BJ (cell line): ENCODE measurements at places on chromosomes 13 and 19.

- no peak for DNase-seq
These were observed 34.0 kb downstream of the MTRF1 start for GRCh38 chr13:41229356-41229755.

DNA sequence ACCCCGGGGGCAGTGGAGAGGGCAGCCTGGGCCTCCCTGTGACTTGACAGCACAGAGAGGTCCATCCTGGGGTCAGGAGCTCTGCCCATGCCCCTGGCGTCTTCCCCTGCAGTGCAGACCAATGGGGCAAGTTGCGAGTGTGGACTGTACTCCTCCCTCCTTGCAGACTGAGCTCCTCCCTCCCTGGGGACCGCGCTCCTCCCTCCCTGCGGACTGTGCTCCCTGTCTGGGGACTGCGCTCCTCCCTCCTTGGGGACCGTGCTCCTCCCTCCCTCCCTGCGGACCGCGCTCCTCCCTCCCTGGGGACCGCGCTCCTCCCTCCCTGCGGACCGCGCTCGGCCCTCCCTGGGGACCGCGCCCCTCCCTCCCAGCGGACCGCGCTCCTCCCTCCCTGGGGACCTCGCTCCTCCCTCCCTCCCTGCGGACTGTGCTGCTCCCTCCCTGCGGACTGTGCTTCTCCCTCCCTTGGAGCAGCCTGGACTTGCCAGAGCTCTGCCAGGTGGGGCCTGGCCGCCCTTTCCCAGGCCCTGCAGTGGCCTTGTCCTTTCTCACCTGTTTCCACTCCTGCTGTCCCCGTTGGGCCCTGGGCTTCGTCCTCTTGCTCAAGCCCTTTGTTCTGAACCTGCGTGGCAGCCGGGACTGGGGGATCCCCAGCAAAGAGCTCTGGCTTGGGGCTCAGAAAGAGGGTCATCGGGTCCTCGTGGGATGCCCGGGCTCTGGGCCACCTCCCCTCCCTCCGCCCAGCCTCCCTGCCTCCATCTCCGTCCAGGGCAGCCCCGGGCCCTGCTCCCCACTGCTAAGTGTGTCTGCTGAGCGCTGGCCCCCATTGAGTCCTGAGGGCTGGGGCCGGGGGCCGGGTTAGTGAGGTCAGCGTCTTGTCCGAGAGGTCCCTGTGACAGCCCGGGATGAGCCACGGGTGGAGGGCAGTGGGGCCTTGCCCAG, 6.8 kb downstream of the GAMT start:
- DNase-seq: no peak

- DNase-seq: no peak
These were observed 17.7 kb downstream of the WTIP start for GRCh38 chr19:34499155-34499834.

- DNase-seq: no peak
These were observed at the start of gene ICAM1 for GRCh38 chr19:10270616-10271394. ICAM1 (plus strand) TSS chr19:10271120; CDS start chr19:10271160, 40 bp downstream.

DNA sequence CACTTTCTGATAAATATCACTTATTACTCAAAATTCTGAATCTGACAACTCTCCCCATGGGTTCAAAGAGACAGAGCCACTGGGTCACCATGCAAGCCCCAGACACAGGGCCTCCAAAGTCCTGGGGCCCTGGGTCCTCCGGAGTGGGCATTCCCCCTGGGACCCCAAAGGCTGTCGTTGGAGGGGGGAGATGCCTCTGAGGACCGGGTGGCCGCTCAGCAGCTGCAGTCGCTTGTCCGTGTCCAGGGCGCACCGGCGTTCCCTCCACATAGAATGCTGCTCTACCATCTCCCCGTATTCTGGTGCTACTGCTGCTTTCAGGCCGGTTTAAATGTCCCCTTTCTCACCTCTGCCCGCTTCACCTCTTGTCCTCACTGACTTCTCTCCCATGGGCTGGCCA, 246.1 kb downstream of the TEX29 start:
- no peak for DNase-seq
